ENCODE measurements at places on chromosomes 1 and 21.

- DNase-seq, result no peak
These were observed 6.9 kb upstream of the BCL9 start for GRCh38 chr1:147534386-147534785.

- DNase-seq, result no peak
These were observed 397.3 kb downstream of the AGBL4 start for GRCh38 chr1:49626472-49626871.

DNA sequence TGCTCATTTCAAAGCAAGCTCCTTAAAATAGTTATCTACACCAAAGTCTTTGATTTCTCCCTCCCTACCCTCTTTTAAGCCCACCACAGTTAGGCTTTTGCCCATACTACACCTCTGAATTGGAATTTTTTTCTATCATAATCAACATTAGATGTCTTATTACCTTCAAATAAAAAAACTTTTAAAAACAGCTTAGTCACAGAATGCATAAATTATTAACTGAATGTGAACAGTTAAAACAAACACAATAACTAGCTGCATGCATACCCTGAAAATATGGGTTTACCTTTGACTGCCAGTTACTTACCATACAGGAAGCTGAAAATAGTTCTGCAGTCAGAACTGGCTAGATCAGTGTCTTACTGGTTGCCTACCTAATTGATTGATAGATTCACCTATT is 210.9 kb downstream of the TGFB2 start:
- no peak for DNase-seq

- DNase-seq, result no peak
These were observed 54.3 kb upstream of the C1orf198 start for GRCh38 chr1:230922620-230923019.

DNA sequence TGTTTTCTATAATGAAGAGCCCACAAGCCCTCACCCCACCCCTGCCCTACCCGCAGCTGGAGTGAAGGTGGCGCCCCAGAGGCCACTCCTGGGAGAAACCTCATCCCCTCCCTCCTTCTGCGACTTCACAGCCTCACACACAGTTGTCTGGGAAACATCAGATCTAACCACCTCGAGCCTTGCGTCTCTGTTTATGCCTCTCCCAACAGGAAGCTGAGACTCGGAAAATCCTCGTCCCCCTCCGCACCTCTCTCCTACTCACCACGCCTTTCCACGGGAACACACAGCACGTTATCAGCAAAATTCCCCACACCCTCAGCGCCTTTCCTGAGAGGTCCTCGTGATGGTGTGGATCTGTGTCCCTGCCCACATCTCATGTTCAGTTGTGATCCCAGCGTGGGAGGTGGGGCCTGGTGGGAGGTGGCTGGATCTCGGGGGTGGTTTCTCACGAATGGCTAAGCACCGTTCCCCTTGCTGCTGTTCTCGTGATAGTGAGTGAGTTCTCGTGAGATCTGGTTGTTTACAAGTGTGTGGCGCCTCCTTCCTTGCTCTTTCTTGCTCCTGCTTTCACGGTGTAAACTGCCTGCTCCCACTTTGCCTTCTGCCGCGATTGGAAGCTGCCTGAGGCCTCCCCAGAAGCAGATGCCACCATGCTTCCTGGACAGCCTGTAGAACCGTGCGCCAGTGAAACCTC is 190.6 kb downstream of the KIF26B start:
- DNase-seq, result no peak

GRCh38 chr1:89901957-89902669 is 81.3 kb downstream of the LRRC8D start:
- DNase-seq, result no peak

GRCh38 chr1:20184997-20185833 is 681 bp upstream of the UBXN10 start:
- peak; percentile 47 for DNase-seq

DNA sequence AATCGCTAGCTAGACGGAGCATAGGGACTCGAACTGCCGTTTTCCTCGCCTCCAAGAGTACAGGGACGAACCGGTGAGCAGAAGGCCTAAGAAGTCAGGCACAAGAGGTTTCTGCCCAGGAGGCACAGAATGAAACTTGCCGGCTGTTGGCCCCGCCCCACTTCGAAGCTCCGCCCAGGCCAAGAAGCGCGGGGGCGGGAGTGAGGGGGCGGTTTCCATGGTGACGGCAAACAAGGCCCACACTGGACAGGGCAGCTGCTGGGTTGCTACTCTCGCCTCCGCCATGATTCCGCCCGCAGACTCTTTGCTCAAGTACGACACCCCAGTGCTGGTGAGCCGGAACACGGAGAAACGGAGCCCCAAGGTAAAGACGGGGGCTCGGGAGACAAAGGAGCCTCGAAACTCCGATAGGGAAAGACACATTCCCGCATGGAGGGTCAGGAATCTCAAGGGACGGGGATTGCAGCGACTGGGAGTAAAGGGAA is at the start of gene DNALI1:
DNALI1 (plus strand) TSS at position 229 of the 485 bp plus-strand sequence; CDS start at position 284, 55 bp downstream.
- peak; percentile 14 for DNase-seq

GRCh38 chr1:245721488-245721887 is 566.7 kb downstream of the KIF26B start:
- DNase-seq, result no peak

DNA sequence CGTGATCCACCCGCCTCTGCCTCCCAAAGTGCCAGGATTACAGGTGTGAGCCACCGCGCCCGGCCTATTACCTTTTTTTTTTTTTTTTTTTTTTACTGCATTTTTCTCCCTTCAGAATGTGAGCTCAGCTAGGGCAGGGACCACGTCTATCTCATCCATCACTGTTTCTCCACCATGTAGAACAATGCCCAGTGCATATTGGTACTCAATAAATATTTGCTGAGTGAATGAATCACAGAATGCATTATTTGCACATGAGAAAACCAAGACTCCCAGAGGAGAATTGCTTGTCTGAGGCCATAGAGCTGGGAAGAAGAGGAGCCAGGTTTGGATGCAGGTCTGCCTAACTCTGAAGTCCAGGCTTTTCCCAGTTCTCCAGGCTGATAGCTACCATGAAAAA is 8.2 kb upstream of the SLC9A1 start:
- DNase-seq, result no peak

DNA sequence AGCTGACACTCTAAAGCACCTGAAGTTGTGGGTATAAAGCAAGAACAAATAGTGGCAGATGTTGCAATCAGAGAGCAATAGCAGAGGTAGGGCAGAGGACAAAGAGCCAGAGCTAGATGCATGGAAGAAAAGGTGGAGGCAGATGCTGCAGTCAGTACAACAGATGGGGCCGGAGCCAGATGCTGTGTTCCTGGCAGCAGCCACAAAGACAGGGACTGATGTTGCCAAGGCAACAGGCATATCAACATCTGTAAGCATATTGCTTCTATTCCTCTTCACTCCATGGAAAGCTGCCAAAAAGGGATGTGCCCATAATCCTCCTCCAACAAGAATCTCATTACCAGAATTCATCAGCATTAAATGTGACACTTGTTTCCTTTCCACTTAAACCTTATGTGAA is 108.0 kb downstream of the TNNI3K start:
- DNase-seq, result no peak

DNA sequence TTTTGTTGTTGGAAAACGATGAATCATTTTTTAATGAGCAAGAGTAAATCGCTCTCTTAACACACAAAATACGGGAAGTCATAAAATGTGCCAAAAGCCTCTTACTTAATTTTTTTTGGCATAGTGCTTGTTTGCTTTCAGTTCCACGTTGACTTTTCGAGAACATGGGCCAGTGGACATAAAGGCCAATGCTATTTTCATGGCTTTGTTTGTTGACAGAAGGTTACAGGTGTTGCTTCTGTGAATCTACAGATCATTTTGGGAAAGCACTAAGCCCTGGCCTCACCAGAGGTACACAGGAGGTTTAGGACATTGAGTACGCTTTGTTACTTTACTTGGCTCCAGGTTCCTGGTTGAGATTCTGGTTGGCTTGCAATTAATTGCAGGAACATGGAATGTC is 199.4 kb upstream of the HMCN1 start:
- DNase-seq, result no peak

DNA sequence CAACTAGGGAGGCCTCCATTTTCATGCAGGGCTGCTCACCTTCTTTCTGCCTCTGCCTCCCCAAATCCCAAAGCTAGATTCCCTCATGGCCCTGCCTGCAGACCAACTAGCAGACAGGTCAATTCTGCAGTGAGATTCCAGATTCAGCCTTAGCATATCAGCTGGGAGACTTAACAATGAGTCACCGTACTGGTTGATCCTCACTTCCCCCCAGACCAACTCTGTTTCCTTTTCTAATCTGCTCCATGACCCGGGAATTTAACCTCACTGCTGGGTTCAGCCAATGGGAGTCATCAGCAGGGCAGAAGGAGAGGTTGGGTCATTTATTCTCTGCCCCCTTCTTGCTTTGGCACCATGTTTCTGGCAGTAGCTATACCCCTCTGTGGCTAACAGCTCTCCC is 140.6 kb upstream of the GRIK3 start:
- DNase-seq, result no peak

DNA sequence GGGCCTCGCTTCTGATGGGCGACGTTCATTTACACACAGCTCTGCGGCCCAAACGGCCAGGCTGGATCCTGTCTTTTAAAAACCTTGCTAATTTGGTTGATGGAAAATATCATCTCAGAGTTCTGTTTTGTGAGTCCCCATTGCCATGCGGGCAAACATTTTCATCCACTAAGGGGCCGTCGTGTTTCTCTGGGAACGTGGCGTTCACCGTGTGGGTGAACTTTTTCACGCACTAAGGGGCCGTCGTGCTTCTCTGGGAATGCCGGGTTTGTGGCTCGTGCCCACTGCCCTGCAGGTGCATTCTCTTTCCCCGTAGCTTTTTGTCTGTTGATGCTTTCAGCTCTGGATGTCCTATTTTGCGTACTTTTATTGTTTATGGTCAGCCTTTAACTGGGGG is 6.8 kb downstream of the COL18A1 start:
- DNase-seq, result no peak

DNA sequence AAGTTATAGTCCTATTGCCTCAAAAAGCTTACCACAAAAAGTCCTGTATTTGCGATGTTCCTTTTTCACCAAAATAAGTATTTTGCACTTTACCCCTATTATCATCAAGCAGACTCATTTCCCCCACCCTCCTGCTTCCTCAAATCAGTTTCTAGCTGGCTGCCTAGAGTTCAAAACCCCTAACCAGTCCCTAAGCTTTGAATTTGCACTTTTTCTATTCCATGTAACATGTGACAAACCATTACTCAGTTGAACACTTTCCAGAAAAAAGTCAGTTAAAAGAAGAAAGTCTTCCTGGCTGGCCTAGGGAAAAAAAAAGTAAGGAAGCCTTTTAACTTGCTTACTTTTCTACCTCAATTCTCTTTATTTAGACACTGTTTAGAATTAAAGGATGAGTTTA is 8.2 kb downstream of the CEP170 start:
- DNase-seq, result no peak

Data from activated CD8-positive, alpha-beta memory T cell treated with anti-CD3 and anti-CD28 coated beads for 48 hours (primary cell).